ENCODE measurements at places on chromosomes 7 and 10. TPM values are rescaled to one million over a fixed set of nuclear protein-coding genes. Genes with fewer than 3 reads are reported as not detected.
A peak's percentile ranks its signal among the peaks of the same experiment; 100 is the strongest.

ABI1 gene
- total RNA-seq: 28.4 TPM

- DNase-seq: peak; percentile 88
Measured at GRCh38 chr10:33005322-33006301, 47.6 kb upstream of the ITGB1 start.

DNA sequence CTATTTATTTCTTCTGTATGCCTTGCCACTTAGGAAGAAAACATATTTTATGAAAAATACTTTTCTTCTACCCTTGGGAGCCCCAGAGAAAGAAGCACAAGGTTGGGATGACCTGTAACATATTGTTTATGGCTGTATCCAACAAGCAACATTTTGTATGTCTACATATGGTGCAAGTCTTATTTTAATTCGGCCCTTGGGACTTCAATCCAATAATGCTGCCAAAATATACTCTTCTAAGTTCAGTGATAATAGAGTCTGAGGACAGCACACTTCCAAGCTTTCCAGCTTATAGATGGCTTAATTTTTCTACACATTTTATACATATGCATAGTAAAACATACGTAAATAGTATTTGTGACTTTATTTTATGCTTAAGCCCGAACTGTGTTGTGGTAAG is 318.5 kb upstream of the SEMA3A start:
- DNase-seq: no peak

GRCh38 chr7:98126311-98127142 is 19.9 kb downstream of the LMTK2 start:
- DNase-seq: no peak

DNA sequence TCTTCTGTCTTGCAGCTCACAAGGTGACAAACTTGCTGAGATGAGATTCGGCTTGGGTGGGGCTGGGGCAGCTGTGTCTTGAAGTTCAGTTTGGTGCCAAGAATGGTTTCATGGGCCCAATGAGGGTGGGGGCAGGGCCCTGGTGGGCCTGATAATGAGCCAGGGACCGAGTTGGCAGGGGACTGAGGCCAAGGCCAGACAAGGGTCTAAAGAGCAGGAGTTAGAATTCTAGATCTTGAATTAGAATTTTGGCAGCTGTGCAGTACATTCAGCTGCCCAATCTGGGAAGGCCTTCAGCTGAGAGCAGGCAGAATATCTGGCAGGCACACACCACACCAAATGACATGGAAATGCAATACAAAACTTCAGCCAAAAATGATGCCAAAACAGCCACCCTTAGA is 1.5 kb upstream of the JAZF1 start:
- peak; percentile 14 for DNase-seq

GRCh38 chr7:28666154-28666553 is 253.8 kb downstream of the CREB5 start:
- no peak for DNase-seq

- no peak for DNase-seq
Measured at GRCh38 chr7:53050433-53050832, 15.0 kb downstream of the POM121L12 start.

DNA sequence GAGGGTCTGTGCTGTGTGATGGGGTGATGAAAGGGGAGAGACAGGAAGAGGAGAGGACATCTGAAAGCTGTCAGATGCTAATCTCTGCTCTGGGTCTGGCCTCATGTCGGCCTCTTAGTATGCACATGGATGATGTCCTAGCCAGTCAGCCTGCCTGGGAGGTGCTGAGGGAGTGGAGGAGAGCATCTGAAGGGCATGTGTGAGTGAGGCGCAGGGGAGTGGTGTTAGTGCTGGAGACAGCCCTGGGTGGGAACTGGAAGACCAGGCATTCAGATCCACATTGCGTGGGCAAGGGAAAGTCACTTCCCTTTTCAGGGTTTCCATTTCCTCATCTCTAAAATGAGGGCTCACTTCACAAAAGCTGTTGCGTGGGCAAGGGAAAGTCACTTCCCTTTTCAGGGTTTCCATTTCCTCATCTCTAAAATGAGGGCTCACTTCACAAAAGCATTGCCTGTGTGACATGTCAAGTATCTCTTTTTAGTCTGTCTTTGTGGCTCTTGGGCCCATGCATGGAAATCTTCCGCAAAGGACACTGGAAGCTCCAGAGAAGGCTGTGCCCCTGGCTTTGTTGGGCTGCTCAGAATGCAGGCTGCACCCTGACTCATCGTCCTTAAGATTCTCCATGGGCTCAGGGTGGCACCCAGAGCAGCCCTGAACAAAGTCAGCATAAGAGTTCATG is 10.0 kb downstream of the SFTPD start:
- peak; percentile 40 for DNase-seq

All from adrenal gland (tissue), 19 donors.